ENCODE measurements at places on chromosomes 5 and 9.

- no peak for DNase-seq
Measured at GRCh38 chr5:1747803-1748085, 51.9 kb downstream of the MRPL36 start.

DNA sequence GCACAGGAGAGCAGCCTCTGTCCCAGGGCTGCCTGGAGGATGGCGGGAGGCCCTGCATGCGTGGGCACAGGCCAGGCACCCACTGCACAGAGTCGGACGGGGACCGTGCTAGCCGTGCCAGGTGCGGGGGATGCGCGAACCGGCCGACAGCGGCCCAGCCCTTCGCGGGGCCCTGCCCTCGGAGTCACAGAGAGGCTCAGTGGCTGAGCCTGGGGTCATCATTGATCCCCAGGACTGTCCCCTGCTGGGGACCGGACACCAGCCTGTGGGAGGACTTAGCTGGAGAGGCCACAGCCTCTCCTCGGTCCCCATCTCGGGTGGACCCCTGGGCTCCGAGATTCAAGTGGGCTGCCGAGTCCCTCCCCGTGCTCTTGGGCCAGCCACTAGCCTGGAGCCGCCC is 19.1 kb upstream of the LAMC3 start:
- no peak for DNase-seq

GRCh38 chr5:172303572-172304335 is 20.2 kb upstream of the UBTD2 start:
- no peak for DNase-seq

GRCh38 chr5:42749020-42749419 is 7.6 kb upstream of the CCDC152 start:
- DNase-seq: no peak

GRCh38 chr5:96876292-96876850 is at the start of gene ERAP2:
Gene ERAP2, plus strand, starts transcription at chr5:96876500. Its CDS starts 3,186 bp downstream, at chr5:96879686.
- peak; percentile 50 for DNase-seq

DNA sequence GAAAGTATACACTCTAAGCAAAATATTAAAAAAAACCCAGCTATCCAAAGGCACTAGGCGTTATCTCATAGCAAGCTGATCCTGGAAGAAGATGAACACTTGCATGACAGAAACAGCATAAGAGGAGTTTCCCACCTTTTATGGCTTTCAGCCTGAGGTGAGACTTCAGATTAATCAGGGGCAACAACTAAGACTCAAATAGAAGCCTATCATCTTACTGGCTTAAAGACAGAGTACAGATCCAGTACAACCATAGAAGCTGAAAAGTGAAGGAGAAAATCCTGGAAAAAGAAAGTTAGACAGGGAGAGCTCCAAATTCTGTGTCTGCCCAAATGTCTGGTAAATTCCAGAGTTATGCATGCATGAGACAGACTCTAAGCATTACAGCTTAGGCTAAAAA is 360.8 kb upstream of the KCNN2 start:
- DNase-seq: no peak

DNA sequence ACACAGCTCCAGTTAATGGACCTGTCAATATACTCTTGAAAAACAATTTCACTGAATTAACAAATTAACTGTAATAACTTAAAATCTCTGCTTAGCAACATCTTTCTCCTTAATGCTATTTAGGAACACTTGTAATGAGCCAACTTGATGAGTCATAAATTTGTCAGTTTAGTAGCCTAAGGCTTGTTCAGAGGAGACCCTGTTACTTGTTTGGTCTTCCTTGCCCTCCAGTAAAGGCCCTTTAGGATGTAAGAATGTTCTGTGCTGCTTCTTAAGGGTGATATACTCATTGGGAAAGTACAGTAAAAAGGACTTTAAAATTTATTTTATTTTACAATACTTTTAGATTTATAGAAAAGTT is 11.4 kb upstream of the MATR3 start:
- DNase-seq: no peak

- DNase-seq: no peak
Measured at GRCh38 chr9:130078547-130078946, 24.8 kb downstream of the GPR107 start.

DNA sequence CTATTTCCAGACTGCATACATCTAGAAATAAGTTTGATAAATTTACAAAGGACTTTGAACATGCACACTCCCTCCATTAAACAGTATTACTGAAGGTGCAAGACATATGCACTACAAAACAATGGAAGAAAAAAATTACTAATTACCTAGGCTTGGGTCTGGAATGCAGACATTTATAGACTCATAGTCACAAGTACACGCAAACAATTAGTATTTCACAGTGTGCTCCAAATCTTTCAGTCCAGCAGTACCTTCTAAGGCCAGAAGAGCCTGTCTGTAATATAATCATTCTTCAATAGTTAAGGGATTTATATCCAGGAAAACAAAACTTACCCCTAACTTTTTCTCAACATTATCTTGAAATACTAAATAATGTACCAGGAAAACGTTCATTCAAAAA is 11.2 kb downstream of the RICTOR start:
- no peak for DNase-seq

GRCh38 chr9:115715666-115716065 is 437.9 kb upstream of the PAPPA start:
- DNase-seq: no peak

- no peak for DNase-seq
Measured at GRCh38 chr5:61563401-61563800, 231.3 kb downstream of the ZSWIM6 start.

- DNase-seq: no peak
Measured at GRCh38 chr5:52999344-52999949, 10.3 kb downstream of the ITGA2 start.

- DNase-seq: no peak
Measured at GRCh38 chr9:94921092-94921471, 194.6 kb downstream of the AOPEP start.

- no peak for DNase-seq
Measured at GRCh38 chr9:135241381-135242048, 154.0 kb downstream of the OLFM1 start.

GRCh38 chr5:115578657-115579056 is 23.6 kb downstream of the TICAM2 start:
- no peak for DNase-seq

DNA sequence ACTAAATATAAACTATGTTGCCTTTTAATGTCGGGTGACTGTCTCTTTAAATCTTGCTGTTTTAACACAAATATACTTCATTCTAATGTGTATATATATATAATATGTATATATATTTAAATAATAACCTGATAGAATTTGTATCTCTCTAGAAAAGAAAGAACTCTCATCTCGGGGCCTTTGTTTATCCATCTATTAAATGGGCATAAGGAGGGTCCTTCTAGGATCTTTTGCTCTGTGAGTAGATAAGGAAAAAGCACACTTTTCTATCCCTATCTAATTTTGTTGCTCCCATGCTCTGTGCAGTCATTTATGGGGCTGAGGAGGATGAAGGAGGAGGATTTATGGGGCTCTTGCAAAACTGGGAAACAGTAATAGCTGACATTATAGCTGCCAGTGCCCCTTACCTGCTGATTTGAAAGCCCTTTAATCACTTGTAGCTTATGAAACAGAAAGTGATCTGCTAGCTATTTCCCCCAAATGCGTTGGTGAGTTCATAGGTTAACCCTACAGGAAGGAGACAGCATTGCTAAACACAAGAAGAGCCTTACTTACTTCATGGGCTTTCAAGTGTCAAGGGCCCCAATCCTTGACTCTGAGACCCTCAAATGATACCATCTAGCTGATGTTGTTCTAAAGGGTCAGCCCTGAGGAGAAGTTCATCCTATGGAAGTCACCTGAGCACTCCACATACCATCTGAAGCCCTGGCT is 5.8 kb upstream of the PPARGC1B start:
- DNase-seq: no peak

DNA sequence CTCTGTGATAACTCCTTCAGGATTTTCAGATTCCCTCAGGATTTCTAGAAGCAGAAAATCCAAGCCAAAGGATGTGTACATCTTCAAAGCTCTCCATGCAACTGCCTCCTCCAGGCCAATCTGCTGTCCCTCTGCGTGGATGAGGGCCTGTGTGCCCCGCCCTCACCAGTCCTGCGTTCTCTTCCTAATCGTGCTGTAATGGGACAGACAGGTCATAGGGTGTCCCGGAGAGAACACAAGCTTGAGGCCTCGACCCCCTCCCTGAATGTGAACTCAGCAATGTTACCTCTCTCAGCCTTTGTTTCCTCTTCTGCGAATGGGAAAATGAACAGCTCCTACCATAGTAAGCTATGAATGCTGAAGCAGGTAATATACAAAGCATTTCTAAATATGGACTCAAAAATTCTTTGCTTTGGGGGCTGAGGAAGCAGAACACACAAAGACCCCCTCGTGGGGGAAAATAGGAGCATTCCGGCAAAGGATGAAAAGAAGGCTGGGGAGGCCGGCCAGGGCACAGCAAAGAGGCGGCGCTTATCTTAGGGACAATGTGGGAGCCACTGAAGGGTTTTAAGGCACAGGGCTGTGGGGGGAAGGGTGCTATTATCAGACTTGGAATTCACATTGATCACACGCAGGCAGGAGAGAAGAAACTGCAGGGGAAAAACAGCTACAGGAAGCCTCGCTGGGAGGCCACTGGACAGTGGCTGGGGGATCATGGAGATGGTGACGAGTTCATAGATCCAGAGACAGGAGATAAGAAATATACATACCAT is 57.2 kb upstream of the FBXW11 start:
- no peak for DNase-seq

GRCh38 chr5:59777028-59777427 is 116.5 kb downstream of the PDE4D start:
- no peak for DNase-seq

DNA sequence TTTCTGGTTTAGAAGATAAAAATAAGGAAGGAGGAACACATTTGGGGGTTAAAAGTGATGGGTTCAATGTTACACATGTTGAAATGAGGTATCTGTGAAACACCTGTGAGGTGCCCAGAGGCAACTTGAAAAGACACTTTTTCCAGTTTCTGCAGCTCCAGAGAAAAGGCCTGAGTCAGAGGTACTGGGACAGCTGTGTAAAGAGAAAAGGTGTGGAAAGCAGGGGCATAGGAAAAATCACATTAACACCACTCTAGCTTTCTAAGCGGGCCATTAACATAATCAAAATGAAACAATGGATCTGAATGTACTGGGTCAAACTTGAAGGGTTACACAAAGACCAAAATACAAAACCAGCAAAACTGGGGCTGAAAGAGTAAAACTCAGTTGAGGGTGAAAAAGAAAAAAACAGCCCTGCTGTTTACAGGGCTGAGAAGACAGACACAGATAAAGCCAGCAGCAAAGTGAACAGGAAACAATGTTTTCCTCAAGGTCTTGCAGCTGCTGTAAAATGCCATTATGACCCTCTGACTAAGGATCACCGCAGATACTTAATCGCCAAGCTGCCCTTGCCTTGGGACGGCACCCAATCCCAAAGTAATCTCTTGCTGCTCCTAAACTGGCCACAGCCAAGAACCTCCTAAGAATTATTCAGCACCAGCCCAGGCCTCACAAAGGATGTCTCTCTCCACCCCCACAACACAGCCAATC is 104.7 kb downstream of the DROSHA start:
- DNase-seq: no peak

All from CD4-positive, alpha-beta T cell treated with Interleukin-15 for 4 hours (primary cell).